Activated naive CD4-positive, alpha-beta T cell treated with anti-CD3 and anti-CD28 coated beads for 36 hours (primary cell): ENCODE measurements at places on chromosomes 2 and 18. TPM values are rescaled to one million over a fixed set of nuclear protein-coding genes. Genes with fewer than 3 reads are reported as not detected.

DNA sequence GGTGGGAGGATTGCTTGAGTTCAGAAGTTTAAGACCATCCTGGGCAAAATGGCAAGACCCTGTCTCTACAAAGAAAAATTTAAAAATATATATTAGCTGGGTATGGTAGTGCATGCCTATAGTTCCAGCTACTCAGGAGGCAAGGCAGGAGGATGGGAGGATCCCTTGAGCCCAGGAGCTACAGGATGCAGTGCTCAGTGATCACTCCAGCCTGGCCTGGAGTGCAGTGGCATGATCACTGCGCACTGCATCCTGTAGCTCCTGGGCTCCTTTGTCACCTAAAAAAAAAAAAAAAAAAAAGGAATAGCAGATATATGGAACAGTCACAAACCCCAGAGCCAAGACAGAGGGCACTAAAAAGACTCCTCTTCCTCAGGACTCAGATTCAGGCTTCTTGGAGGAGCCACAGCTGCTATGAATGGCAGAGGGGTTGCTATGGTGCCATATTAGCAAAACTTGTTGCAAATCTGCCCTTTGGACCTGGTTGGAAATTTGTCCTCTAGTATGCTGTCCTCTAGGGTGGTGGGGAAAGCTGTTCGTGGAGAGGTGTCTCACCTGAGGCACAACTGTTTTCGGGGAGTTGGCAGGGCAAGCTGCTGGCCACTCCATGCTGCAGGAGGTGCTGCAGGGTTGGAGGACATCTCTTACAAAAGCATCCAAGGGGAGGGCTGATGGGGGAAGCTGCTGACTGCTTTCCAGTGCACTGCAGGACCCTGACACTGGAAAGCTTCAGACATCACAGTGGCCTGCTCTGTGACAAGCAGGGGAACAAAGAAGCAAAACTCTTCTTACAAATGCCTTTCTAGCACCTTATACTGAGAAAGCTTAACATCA lies 22.7 kb downstream of the CYP20A1 start:
- no peak for DNase-seq

Gene CFC1
- not detected for total RNA-seq

Gene SERPINE2
- 69.5 TPM for total RNA-seq

DNA sequence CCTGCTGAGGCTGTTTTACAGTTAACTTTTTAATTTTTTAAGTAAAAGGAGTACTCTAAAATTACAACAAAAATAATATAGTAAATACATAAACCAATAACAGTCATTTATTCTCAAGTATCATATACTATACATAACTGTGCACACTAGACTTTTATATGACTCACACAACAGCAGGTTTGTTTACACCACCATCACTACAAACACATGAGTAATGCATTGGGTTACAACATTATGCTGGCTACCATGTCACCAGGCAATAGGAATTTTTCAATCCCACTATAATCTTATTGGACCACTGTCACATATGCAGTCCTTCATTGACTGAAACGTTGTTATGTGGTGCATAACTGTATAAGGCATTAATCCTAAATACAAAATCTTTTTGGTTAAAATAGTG lies 42.5 kb downstream of the RASGRP3 start:
- DNase-seq: no peak

Gene SP140
- total RNA-seq: 95.1 TPM

- DNase-seq: no peak
Measured at GRCh38 chr2:147049957-147050356, 794.9 kb upstream of the ACVR2A start.

Gene SFT2D3
- total RNA-seq: 3.3 TPM

DNA sequence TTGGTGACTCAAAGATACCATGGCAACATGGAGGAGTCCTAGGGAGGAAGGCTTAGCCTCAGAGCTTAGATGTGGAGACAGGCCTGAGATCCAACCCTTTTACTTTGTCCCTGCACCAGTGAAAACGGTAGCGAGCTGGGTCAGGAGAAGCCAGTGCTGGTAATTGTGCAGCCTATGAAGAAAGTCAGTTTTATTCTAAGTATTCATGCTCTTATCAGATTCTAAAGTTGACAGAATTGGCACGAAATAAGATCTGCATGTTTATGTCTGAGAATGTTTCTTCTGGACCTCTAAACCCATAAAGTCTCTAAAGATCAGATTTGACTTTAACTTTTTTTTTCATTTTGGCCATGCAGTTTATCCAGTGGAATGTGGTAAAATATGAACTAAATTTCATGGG lies 93.8 kb downstream of the SCG2 start:
- no peak for DNase-seq

Gene DIPK1C
- not detected for total RNA-seq

GRCh38 chr18:56823986-56824565 lies 172.9 kb downstream of the WDR7 start:
- no peak for DNase-seq

DNA sequence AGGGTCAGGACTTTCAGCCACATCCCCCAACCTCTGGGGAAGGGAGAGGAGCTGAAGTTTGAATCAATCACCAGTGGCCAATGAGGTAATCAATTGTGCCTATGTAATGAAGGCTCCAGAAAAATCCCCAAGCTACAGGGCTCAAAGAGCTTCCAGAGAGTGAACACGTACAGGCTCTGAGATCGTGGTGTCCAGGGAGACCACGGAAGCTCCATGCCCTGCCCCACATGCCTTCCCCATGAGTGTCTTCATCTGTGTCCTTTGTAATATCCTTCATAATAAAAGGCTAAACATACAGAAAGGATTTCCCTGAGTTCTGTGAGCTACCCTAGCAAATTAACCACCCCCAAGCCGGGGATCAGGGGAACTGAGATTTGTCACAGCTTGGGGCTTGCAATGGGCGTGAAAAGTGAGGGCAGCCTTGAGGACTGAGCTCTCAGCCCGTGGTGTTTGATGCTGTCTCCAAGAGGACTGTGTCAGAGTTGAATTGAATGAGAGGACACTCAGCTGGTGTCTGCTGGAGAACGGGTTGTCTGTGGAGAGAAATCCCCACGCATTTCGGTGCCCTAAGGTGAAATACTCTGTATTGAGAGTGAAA lies 25.5 kb upstream of the TUBB6 start:
- no peak for DNase-seq

DNA sequence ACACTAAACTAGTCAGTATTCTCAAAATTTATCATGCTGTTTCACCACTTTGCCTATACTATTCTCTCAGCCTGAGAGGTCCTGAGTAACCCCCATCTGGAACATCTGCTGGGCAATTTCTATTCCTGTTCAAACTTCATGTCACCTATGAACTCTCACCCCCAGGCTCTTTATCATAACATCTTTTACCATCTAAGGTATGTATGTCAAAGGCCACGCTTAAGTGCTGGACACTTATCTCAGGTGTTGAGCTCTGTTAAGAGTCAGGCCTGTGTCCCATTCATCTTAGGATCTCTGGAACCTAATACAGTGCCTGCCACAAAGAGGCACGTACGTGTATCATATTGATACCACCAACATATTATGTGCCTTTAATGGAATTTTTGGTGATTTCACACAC lies 4.9 kb downstream of the AAK1 start:
- no peak for DNase-seq

DNA sequence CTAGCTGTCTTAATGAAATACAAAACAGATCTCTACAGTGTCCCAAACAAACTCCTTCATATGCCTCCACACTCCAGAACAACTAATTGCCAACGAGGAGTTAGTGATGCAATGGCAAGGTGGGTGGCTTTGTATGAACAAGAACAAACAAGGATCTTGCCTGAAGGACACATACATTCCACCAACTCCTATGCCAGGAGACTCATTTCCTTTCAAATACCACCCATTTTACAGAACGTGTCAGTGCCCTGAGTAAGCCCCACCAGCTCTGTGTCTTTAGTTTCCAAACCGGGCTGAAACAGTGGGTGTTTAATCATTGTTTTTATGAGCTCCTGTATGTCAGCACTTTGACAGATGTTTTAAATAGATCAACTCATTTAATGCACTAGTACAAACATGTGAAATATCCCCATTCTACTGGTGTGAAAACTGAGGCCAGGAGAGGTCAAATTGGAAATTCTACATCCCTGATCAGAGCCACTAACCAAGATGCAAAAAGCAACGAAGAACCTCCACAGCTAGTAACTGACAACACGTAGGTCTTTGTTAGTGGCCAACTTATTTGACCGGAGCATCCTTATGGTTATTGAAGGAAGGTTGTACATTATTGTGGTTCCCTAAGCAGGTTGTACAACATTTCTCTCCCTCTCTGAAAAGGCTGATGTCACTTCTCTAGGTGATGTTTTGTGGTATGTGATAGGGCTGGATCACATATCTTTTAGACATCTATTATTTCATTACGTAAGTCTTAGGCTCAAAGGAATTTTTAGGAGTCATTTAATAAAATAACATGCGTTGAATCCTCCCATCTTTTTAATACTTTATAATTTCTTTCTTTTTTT lies 534.9 kb upstream of the TNP1 start:
- no peak for DNase-seq

Gene KCNIP3
- not detected for total RNA-seq

- DNase-seq: no peak
Measured at GRCh38 chr2:124874219-124874618, 849.1 kb downstream of the CNTNAP5 start.

Gene OTX1
- not detected for total RNA-seq

DNA sequence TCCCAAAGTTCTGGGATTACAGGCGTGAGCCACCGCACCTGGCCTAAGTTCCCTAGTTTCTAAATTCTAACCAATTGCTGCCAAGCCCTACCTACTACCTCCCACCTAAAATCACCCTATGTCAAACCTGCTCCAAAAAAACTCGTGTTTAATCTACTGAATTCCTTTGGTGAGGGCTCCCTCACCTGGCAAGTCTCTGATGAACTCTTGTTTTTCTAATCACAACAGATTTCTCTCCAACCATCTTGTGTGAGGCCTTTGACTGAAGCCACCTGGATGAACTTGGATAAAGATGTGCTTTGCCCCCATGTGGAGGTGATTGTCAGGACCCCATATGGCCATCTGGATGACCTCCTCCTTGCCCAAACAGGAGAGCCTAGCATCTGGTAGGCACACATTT lies 17.4 kb upstream of the SLC35G4 start:
- DNase-seq: no peak

GRCh38 chr2:146130290-146130689 lies 1610.4 kb upstream of the ZEB2 start:
- DNase-seq: no peak

GRCh38 chr2:10079870-10080535 lies at the start of gene CYS1:
CYS1 (minus strand) TSS chr2:10080411; CDS start chr2:10080223, 188 bp downstream.
- no peak for DNase-seq

GRCh38 chr18:79963658-79964329 lies 649 bp upstream of the HSBP1L1 start:
- DNase-seq: no peak

DNA sequence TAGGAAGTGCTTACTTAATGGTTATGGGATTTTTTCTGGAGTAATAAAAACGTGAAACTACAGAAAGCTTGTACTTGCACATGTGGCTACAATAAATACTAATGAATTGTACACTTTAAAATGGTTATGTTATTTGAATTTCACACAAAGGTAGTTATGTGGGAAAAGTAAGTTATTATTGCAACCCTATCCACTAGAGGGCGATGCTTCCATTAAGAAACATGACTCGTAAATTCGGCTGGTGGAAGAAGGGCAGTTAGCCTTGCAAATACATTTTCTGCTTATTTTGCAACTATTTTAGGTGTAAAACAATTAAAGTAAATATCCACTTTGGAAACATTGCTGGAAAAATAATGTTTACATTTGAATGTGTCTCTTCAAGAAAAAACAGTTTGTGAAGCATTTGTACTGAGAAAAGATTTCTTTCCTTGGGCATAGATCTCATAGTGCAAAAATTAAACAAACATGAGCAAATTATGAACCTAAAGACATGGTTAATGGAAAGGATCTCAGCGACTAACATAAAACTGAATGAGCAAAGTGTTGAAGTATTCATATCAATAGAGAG lies 68.1 kb upstream of the CSRNP3 start:
- peak; percentile 23 for DNase-seq

DNA sequence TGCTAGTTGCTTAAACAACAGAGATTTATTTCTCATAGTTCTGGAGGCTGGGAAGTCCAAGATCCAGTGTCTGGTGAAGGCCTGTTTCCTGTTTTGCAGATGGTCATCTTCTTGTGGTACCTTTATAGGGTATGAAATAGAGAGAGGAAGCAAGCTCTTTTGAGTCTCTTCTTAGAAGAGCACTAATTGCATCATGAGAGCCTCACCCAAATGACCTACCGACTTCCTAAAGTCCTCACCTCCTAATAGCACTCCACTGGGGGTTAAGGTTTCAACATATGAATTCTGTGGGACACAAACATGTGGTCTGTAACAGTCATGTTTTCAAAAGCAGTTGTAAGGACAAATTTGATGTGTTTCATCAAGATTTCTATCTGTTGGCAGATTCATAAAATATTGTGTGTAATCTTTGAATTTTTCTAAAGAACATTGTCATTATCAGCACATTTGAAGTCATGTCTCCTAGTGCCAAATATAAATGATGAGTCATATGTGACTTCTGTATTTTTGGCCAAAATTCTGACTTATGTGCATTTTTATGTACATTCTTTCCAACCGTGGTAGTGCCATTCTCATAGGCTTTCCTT lies 45.3 kb downstream of the CD28 start:
- DNase-seq: no peak

DNA sequence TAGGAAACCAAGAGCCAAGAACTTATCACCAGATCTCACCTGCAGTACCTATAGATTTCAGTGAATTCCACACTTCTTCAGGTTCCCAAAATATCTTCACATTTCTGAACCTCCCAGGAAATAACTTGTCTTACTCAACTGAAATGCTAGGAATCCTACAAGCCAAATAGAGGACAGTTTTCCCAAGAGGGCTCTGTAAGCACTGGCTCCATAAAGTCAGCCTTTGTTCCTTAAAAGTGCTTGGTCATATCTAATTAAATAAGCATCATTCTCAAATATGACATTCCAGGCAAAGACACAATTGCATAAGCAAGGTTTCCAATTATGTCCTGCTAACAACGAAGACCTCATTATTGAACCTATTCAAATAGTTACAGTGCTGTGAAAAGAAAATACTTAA lies 154.6 kb upstream of the MGAT5 start:
- DNase-seq: no peak

GRCh38 chr2:212295571-212295970 lies 243.0 kb downstream of the ERBB4 start:
- no peak for DNase-seq

DNA sequence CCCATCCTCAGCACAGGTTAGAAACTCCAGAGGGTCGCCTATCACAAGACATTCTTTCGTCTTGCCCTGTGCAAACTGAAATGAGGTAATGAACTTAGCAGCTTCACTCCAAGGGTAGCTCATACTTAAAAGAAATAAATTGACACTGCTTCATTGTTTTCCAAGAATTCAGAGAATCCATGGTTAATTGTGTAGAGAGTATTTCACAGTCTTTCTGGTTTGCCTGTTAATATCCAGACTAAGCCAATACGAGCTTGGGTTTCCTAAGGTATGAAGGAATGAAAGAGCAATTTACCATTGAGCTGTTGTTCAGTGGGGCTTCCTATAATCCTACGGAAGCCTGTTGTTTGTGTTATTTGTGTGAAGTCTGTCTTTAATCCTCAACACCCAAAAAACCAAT lies 58.7 kb downstream of the FAM124B start:
- no peak for DNase-seq

- DNase-seq: no peak
Measured at GRCh38 chr2:113341191-113341869, 62.6 kb upstream of the PAX8 start.

Gene COL4A3
- not detected for total RNA-seq
